Stimulated activated CD4-positive, alpha-beta T cell treated with anti-CD3 and anti-CD28 coated beads, Interleukin-4, amount 100 ng/mL, for 1 hour (primary cell): ENCODE measurements at places on chromosomes 7 and 10.

GRCh38 chr7:2072042-2072441 is 160.7 kb downstream of the MAD1L1 start:
- DNase-seq: no peak

GRCh38 chr7:38934536-38934935 is 25.5 kb upstream of the VPS41 start:
- DNase-seq: no peak

DNA sequence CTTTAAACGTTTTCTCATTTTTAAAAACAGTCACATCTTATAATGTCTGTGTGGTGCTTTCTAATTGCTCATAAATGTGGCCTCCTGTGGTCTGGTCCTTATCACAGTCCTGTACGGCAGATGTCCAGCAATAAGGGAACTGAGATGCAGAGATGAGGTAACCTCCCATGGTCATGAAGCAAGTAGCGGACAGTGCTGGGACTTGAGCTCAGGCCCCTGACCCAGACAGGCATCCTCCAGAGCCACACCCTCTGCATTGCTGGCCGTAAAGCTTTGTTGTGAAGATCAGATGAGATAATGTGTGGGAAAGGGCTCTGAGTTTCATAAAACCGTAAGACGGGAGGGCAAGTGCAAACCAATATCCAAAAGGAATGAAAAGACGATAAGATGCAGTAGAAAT is 48.2 kb downstream of the DYNC2I1 start:
- no peak for DNase-seq

DNA sequence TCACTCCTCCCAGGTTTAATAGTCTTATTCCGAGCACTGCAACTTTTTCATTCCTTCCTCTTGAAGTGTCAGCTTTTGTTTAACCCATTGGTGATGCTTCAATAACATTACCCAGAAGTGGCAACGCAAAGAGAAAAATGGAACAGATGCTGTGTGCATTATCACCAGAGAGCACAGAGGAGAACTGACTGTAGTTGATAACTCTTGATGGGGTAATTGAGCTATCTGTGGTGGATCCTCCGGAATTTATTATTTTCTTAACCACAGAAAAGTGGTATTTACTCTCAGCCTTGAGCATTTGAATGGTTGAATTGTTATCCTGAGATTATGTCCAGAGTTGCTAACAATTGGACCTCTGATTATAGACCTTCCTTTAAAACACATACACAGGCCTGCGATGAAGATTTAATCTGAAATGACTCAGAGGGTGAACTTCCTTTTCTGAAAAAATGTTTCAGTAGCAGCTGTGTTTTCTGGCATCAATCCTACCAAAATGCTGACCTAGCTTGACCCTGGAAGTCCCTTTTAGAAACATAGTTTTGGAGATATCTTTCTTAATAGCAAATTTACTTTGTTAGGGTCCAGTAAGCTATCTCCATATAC is 1584.4 kb upstream of the LRRTM3 start:
- DNase-seq: no peak

DNA sequence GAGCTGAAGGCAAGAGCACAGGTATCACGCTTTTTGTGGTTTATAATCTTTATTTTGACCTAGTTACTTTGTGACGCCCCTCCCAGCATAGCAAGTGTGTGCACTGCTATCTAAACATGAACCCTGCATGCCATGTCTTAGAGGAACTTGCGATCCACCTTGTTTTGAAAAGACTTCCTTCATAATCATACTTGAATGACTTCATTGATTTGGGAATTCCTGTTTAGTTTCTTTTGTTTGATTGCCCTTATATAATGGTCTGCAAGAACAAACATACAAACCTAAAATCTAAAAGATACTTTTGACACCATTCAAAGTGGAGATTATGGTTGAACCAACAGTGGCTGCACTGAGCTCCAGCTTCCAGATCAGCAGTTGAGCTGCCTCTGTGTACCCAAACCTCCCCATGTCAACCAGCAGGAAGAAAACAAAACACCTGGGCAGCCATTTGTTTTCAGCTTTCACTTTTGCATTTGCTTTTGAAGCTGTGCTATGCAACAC is 132.6 kb downstream of the CELF2 start:
- no peak for DNase-seq

- no peak for DNase-seq
Observed at GRCh38 chr10:120396228-120396627, 60.8 kb upstream of the PLPP4 start.

DNA sequence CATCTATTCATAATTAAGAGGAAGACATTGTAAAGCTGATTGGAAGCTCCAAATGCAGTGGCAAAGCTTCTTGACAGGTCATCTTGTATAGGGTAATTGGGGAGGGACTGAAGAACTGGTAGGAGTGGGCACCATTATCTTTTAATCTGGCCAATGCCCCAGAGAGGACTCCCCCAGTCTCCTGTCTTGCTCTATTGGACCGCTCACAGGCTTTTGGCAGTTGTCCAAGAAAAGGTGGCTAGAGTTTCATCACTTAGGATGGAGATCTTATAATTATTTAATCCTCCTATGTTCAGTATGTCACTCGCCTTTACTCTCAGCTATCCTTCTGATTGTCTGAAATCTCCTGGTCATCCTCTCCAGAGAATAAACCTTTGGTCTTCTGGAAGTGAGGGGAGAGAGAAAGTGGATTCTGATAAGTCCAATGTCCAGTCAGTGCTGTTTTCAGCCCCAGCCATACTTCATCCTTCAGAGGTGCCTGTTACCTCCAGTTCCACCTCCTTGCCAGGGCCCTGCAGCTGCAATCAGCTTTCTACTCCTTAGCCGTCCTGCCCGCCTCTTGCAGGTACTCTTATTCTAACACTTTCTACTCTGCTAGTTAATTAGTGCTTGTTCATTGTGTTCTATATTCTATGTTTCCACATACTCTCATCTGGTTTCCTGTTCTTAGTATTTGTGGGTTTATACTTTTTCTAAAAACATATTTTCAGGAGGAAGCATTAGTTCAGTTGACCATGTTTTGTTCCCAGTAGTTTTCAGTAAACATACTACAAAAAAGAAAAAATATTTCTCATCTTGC is 241.6 kb downstream of the NSUN6 start:
- DNase-seq: no peak

GRCh38 chr7:452226-452751 is 67.4 kb downstream of the PDGFA start:
- DNase-seq: no peak

- DNase-seq: no peak
Observed at GRCh38 chr7:99626661-99627060, 9.9 kb downstream of the ZSCAN25 start.

DNA sequence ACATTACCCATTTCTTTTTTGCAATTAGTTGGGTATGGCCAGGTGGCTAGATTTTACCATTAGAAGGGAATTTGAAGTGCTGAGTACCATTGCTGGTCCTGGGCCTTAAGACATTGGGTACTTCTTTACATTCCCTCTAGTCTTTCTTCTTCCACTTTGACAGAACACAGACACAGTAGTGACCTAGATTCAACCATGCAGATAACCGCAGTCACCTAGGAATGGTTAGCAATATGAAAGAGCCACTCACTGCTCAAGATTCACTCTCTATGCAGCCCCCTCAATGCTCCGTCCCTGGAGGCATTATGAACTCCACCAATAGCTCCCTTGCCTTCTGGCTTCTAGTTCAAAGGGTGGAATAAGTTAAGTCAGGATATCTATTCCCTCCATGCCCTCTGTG is 16.2 kb upstream of the PON1 start:
- no peak for DNase-seq

- DNase-seq: no peak
Observed at GRCh38 chr10:77667426-77668324, 30.1 kb upstream of the KCNMA1 start.

DNA sequence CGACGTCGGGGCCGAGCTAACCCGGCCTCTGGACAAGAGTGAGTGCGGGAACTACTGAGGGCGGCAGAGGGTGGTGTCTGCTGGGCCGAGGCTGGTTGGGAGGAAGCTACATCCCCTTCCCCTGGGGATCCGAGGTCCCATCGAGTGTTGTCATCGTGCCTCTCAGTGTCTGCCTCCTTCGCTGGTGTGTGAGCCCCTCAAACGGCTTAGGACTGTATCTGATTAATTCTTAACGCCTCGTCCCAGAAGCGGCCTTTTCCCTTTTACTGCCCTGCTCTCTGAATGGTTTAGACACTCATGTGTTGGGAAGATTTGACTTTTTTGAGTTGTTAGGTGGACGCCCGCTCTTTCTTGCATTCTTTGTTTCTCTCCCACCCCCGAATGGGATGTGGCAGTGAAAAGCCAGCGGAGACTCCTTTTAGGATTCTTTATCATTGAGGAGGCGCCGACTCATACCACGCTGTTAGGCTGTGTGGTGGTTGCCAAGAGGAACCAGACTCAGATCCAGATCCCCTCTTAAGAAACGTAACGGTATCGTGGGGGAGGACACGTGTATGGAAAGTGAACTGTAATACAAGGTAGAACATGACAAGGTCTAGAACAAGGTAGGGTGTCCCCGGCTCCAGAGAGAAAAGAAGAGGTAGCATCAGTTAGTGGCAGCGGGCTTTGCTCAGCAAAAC is 631 bp downstream of the SUPV3L1 start:
- no peak for DNase-seq

DNA sequence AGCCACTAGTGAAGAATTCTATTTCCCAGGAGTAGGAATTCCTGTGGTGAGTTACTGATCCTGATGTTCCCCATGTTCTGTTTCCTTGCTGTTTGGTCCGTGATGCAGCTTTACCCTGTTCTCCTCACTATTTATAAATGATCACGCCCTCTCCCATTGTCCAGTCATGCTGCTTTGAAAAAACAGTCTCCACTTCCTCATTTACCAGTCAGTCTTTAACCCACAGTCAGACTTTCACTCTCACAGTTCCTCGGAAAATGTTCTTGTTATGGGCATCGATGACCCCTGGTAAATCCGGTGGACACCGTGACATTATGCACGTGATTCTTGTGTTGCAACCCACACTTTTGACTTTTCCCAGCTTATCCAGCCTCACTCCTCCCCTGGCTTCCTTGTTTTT is 14.4 kb downstream of the SCIN start:
- DNase-seq: no peak

GRCh38 chr10:77784856-77785255 is 141.7 kb downstream of the DLG5 start:
- DNase-seq: no peak

DNA sequence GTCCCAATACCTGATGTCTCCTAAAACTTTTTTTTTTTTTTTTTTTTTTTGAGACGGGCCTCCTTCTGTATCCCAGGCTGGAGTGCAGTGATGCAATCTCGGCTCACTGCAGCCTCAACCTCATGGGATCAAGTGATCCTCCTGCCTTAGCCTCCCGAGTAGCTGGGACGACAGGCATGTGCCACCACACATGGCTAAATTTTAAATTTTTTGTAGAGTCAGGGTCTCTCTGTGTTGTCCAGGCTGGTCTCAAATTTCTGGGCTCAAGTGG is 28.4 kb downstream of the GTF2IRD1 start:
- no peak for DNase-seq
